Activated CD8-positive, alpha-beta T cell treated with anti-CD3 and anti-CD28 coated beads, Interleukin-2, amount 10 ng/mL, durations not matched to agents 7 days and 5 days (primary cell): ENCODE measurements at places on chromosomes 7 and 10. TPM values are rescaled to one million over a fixed set of nuclear protein-coding genes. Genes with fewer than 3 reads are reported as not detected.

DNA sequence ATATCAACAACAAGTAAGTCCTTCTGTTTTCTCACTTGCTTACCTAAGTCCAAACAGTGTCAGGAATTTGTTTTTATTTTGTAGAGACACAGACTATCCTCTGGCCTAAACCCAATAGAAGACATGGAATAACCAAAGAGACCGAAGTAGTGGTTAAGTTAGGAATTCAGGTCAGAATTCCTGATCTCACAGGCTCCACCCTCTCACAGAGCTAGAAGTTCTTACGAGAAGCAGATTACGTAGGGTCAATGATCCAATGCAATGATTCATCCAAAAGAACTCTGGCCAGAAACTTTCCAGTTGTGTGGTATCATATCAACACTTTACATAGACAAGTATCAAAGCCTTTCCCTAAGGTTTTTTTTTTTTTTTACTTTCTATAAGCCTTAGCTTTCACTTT is 73.8 kb downstream of the IQUB start:
- DNase-seq = no peak
- H3K36me3 ChIP-seq = no peaks in the 10 kb centered on the region
- no peaks in the 10 kb centered on the region for H3K4me1 ChIP-seq
- H3K27me3 ChIP-seq = no peaks in the 10 kb centered on the region

DNA sequence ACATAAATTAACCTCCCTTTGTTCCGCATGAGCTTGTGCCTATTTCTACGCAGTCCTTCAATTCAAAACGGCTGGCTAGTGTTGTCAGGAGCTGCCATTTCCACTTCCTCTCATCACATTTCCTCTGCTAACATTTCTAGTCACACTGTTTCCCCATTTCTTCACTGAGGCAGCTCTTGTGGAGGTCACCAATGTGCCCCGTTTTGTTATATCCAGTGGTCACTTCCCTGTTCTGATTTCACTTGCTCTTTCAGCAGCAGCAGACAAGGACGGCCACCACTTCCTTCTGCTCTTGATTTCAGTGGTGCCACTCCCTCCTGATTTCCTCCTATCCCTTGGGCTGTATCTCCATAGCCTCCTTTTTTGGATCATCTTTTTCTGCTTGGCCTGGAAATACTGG is 64.8 kb upstream of the SEC61G start:
- no peak overlapping the region for H3K27ac ChIP-seq
- H3K4me1 ChIP-seq = no peaks in the 10 kb centered on the region
- no peak for DNase-seq
- H3K4me3 ChIP-seq = no peak overlapping the region
- H3K27me3 ChIP-seq = peaks cover 7% of the 10 kb centered on the region

DNA sequence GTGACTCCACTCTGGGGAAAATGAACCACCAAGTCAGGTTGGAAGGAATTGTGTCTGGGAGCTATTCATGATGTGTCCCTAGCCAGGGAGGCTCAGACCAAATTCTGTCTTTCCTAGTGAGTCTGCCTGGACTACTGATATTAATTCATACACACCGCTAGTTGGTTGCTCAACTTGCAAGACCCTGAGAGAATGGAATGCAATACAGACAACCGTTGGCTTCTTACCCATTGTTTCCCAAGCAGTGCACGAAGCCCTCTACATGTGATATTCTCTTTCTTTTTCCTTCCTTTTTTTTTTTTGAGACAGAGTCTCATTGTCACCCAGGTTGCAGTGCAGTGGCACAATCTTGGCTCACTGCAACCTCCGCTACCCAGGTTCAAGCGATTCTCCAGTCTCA is 19.4 kb upstream of the SRGN start:
- H3K4me1 ChIP-seq = peaks cover 27% of the 10 kb centered on the region
- no peak for DNase-seq
- H3K27me3 ChIP-seq = no peaks in the 10 kb centered on the region

- H3K27me3 ChIP-seq = no peaks in the 10 kb centered on the region
- H3K4me3 ChIP-seq = no peak overlapping the region
- no peak overlapping the region for H3K27ac ChIP-seq
- H3K36me3 ChIP-seq = no peaks in the 10 kb centered on the region
These were observed 86.7 kb downstream of the RGS10 start for GRCh38 chr10:119455609-119456434.

- H3K27me3 ChIP-seq = peaks cover 21% of the 10 kb centered on the region
- H3K36me3 ChIP-seq = no peaks in the 10 kb centered on the region
- no peak overlapping the region for H3K27ac ChIP-seq
- no peak for DNase-seq
- no peak overlapping the region for H3K4me3 ChIP-seq
- no peaks in the 10 kb centered on the region for H3K4me1 ChIP-seq
These were observed 12.6 kb downstream of the CYP26A1 start for GRCh38 chr10:93086289-93086688.

DNA sequence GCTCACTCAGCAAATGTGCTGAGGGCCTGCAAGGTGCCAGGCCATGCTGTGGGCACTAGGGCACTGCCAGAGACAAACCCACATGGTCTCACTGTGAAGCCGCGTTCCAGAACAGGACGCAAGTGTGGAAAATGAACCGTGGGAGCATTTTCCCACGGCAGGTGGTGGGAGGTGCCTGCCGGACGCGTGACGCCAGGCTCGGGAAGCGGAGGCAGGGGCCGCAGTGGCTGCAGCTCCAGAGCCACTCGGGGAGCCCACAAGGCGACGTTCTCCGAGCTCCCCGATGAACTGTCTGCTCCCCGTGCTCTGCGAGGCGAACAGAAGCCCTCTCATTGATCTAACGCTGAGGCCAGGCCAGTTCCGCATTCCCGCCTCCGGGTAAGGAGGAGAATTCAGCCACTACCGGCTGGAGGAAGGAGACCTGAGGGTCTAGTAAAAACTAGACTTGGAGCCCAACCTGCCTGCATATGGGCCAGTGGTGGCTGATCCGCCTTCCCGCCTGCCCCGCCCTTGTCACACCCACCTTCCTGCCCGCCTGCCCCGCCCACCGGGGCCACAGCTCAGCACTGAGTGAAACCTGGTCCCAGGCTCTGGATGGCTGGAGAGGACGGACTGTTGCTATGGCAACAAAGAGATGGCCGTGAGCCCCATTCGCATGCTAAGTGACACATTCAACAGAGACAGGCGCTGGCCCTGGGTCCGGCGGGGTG is 13.1 kb downstream of the ADGRA1 start:
- H3K27ac ChIP-seq = no peak overlapping the region
- H3K4me3 ChIP-seq = no peak overlapping the region
- peak; percentile 32 for DNase-seq
- H3K27me3 ChIP-seq = peaks cover 3% of the 10 kb centered on the region

GRCh38 chr7:26284995-26285632 is 6.5 kb upstream of the SNX10 start:
- peaks cover 8% of the 10 kb centered on the region for H3K27me3 ChIP-seq
- no peak overlapping the region for H3K27ac ChIP-seq
- peaks cover 4% of the 10 kb centered on the region for H3K4me1 ChIP-seq
- H3K36me3 ChIP-seq = no peaks in the 10 kb centered on the region

DNA sequence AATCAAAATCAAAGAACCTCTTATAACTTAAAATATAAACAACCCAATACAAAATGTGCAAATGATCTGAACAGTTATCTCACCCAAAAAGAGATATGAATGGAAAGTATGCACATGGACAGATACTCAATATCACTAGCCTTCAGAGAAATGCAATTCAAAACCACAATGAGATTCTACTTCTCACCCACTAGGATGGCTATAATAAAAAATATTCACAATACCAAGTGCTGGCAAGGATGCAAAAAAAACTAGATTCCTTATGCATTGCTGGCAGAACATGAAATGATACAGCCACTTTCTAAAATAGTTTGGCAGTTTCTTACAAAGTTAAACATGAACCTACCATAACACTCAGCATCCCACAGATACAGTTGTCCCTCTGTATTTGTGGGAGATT is 130.1 kb upstream of the LRRN3 start:
- no peaks in the 10 kb centered on the region for H3K27me3 ChIP-seq
- peaks cover 12% of the 10 kb centered on the region for H3K36me3 ChIP-seq
- H3K27ac ChIP-seq = no peak overlapping the region
- H3K4me3 ChIP-seq = no peak overlapping the region
- no peak for DNase-seq
- peaks cover 8% of the 10 kb centered on the region for H3K4me1 ChIP-seq

The CYP3A4 gene
- total RNA-seq = not detected

The NSUN6 gene
- 24.6 TPM for total RNA-seq
